ENCODE measurements at places on chromosomes 2 and 18.

- no peak for DNase-seq
These were observed 122.6 kb downstream of the DYSF start for GRCh38 chr2:71575966-71576365.

DNA sequence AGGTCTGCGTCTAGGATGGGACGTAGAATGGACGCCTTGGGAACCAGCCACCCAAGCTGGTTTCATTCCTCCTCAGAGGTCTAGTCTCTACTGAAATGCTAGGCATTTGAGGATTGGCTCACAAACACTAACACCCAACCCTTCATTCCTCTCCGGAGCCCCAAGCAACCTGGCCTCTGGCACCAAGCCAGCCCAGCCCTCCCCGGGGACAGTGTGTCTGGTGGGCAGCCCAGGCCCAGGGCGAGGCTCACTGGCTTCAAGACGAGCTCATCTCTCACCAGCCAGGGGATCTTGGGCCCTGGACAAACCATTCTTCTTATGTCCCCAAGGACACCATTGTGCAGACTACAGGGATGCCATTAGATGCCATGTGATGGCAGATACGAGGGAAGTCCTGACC, 182.5 kb downstream of the CTIF start:
- no peak for DNase-seq

GRCh38 chr2:197298609-197299008, 12.0 kb downstream of the ANKRD44 start:
- DNase-seq, result no peak

GRCh38 chr2:202069170-202070067, 3.6 kb upstream of the KIAA2012 start:
- DNase-seq, result no peak

DNA sequence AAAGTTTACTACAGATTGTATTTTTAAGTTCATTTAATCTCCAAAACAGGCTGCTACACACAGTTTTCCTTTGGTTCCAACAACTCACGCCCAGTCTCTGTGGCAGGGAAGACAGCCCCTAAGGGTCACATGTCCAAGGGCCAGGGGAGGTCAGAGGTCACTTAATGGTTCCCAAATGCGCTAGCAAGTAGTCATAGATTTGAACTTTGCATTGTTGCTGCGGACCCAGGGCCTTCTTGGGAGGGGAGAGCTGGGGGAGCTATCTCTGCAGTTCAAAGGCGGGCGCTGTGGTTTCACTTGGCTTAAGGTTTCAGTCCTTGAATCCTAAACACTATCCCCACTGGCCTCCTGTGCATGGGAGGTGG, 74.8 kb upstream of the ZNF532 start:
- DNase-seq, result no peak

Data from RWPE1 (cell line).